Stimulated activated CD4-positive, alpha-beta T cell treated with anti-CD3 and anti-CD28 coated beads, TNF-alpha, amount 100 ng/mL, for 24 hours (primary cell): ENCODE measurements at places on chromosomes 7 and 10.

DNA sequence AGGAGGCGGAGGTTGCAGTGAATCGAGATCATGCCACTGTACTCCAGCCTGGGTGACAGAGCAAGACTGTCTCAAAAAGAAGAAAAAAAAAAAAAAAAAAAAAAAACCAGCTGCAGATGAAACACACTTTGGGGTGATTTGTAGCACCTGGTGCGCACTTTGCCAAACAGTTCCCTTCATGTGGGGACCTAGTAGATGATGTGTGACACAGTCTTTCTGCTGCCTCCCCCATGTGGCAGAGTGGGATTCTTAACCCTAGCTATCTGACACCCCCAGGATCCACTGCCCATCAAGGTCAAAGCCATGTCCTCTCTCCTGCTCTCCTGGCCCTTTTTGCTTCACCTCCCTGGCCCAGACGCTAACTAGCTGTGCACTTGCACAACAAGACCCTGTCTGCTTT, 52.1 kb upstream of the PDZD8 start:
- DNase-seq, result no peak

- peak; percentile 38 for DNase-seq
Observed at GRCh38 chr7:8217200-8218068, 44.5 kb downstream of the ICA1 start.

DNA sequence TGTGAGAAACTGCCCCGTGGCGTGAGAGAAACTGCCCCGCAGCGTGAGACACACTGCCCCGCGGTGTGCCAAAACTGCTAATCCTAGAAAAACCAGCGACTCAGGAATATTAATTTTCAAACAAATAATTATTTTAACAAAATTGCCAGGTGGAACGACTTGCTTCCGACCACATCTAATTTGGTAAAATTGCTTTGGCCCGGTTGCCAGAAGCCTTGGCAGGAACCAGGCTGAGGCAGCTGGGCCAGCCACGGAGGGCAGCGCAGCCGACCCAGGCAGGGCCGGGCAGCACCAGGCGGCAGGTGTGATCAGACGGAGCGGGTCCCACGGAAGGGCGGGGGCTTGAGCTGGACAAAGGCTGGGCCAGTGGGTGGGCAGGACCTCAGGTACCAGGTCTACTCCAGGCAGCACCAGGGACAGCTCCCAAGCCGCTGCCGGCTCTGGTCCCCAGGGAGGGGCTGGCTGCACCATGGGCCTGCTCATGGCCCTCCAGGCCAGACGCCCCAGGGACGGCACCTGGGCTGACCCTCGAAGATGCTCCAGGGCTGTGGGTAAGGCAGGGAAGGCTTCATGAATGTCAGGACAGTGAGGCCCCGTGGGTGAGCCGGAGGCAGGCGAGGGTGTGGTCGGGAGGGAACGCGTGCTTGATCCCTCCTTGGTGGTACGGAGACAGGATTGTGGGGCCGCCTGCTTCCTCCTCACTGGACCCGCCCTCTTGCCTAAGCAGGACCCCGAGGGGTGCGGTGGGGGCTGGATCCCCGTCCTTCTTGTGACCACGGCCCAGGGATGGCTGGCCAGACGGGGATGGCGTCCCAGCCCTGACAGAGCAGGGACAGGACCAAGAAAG, 7.7 kb upstream of the ADGRA1 start:
- no peak for DNase-seq

- DNase-seq, result no peak
Observed at GRCh38 chr10:114399576-114399975, 4.7 kb downstream of the AFAP1L2 start.

- DNase-seq, result no peak
Observed at GRCh38 chr7:43396187-43396740, 186.6 kb upstream of the STK17A start.

DNA sequence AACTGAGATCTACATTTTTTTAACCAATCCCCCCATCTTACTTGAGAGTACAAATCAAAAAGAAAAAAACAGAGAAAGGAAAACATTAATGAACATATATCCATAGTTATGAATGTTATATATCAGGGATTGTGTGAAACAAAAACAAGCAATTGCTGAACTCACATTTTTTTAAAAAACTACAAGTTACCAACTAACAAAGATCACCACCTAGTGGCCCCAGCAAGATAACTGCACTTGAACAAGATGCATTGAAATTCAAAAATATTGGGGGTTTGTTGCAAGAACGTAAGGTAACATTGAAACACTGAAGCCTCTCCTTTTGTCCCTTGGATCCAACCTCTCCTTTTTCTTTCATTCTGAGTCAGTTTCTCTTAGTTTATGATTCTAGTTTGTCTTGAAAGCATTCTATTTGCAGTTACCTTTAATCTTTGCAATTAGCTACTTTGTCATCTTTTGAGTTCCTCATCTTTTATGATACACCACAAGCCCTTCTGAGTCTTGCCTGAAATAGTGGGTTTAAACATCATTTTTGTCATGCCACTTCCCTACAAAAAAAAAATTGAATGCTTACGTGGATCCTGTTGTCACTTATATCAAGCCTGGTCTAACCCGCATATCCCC, 87.3 kb upstream of the TES start:
- DNase-seq, result no peak

GRCh38 chr7:2272031-2272430, 30.0 kb downstream of the NUDT1 start:
- no peak for DNase-seq

DNA sequence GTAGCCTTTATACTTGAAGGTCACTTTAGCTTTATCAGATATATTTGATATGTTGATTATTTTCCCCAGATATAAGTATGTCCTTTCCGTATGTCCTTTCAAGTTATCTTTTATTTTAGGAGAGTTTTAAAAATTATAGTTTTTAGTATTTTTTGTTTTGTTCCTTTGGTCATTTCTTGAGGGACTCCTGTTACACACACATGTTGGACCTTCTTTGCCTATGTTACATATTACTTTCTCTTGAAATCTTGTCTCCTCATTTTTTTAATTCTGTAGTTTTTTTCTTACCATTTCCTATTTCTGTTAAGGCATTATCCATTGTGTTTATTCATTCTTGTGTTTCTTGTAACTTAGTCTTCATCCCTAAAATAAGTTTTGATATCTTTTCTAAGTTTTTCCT, 23.9 kb downstream of the GLCCI1 start:
- no peak for DNase-seq
